ENCODE measurements at places on chromosomes 11 and 22.

DNA sequence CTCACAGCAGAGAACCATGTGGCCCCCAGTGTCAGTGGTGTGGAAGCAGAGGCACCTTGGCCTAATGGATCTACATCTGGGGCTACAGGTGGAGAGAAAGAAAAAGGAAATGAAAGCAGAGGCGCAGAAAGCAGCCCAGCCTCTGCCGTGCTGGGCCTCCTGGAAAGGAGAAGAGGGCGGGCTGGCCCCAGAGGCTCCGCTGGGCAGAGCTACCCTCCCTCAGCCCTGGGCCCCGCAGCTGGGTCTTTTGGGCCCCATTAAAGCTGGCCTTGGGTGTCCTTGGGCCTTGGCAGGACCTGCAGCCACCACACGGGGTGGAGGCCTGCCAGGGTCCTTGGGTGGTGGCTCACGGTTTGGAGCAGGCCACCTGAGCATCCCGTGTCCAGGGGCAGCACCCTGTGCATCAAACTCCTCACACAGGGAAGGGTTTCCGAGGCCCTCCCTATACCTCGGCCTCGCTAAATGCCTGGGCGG lies 31.6 kb upstream of the GAL start:
- no peak for DNase-seq

GRCh38 chr11:11848891-11849746 lies 7.3 kb downstream of the USP47 start:
- DNase-seq, result peak; percentile 47

DNA sequence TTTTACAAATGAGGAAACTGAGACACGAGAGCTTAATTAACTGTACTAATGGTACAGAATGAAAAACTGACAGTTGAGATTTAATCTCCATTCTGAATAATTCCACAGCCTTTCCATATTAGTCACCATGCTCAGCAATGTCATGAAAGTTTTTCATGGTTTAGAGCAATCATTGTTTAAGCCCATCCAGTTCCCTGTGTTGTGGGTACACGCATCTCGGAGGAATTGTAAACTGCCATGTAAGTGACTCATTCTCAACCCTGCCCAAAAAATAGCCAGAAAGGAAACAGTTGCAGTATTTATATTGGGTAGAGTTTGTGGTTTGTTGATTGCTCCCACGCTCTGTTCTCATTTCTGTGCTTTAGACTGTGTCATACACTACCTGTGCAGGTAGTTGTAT lies 1790.8 kb downstream of the LRRC4C start:
- DNase-seq, result no peak

- no peak for DNase-seq
These were observed 17.2 kb downstream of the AP2A2 start for GRCh38 chr11:942823-943222.

DNA sequence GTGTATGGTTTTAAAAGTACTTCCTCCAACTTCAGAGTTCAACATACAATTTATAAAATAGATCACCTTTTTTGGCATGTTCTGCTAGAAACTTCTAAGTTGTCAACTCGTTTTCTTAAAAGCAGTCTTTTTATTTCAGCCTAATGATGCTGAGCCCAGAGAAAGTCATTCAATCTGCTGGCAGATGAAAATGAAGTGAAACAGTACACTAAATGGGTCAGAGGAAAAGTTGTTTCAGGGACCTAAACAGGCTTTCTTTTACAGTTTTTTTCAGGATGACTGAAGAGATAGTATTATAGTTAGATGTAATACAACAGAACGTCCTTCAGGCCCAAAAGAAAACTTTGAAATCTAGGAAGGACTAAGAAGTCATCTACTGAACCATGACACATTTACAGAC lies 842.7 kb upstream of the CCDC90B start:
- DNase-seq, result no peak

GRCh38 chr22:32202539-32203180 lies 2.2 kb downstream of the RFPL2 start:
- peak; percentile 30 for DNase-seq

DNA sequence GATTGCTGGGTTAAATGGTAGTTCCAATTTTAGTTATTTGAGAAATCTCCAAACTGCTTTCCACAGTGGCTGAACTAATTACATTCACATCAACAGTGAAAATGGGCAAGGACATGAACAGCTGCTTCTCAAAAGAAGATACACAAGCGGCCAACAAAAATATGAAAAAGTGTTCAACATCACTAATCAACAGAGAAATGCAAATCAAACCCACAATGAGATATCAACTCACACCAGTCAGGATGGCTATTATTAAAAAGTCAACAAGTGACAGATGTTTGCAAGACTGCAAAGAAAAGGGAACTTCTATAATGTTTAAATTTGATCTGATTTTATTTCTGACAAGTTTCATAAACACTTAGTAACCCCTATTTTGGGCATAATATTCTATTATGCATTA lies 537.5 kb downstream of the DLG2 start:
- DNase-seq, result no peak

DNA sequence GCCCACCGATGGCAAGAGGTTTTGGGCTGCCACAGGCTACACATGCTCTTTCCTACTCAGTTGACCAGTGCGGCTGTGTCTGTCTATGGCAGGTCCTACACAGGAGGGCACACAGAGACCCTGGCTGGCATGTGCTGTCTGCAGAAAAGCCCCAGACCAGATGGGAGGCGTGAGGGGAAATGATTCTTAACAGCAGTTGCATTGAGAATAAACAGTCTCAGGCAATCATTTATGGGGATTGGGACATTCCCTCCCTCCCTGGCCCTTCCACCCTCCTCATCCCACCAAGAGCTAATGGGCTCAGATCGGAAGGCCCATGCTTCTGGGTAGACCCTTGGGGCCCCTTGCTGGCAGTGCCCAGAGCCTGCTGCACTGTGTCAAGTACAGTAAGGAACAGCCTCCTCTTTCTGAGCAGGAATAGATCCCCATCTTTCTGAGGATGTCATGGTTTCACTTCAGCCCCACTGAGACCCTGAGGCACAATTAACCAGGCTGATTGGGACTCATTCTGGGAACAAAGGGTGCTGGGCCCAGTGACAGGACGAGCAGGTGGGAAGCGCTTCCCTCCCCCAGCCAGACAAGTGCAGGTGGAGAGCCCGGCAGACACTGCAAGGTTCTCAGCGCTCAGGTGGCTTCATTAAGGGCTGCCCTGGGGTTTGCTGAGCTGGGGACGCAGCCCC lies 28.3 kb downstream of the TSPAN18 start:
- DNase-seq, result no peak

- no peak for DNase-seq
These were observed 29.6 kb upstream of the FJX1 start for GRCh38 chr11:35588627-35589026.

GRCh38 chr11:129721685-129722084 lies 94.0 kb upstream of the TMEM45B start:
- DNase-seq, result no peak

All from stimulated activated CD4-positive, alpha-beta T cell treated with anti-CD3 and anti-CD28 coated beads, Interleukin-1b, Interleukin-23, amount 100 ng/mL, for 48 hours (primary cell).